Lower lobe of right lung (tissue), 2 donors: ENCODE measurements at places on chromosomes 4 and X.

DNA sequence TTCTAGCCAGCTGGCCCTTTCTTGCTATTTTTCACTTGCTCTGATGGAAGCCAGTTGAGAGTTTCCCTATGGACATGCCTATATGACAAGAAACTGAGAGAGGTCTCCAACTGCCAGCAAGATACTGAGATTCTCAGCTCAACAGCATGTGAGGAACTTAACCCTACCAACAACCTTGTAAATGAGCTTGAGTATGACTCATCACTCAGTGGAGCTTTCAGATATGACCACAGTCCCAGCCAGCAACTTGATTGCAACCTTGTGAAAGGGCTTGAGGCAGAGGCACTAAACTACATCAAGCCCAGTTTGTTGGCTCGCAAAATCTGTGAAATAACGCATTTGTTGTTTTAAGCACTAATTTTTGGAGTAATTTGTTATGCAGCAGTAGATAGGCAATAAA, 175.8 kb downstream of the COMMD8 start:
- no peak for DNase-seq

DNA sequence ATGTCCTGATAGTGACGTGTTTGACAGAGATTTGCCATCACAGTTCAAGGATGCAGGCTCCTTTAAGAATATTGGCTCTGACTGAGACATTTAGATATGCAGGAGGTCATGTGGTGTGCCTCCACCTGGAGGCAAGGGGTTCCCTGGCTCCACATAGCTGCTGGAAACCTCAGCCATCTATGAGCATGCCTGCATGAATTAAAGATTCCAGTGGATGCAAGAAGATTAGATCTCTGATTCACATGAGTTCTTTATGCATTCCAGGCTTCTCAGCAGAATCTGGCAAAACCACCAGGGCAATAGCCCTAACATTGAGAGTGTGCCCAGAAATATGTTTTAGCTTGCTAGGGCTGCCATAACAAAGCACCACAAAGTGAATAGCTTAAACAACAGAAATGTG, 298.5 kb upstream of the AADAT start:
- no peak for DNase-seq

GRCh38 chrX:110786486-110786885, 9.1 kb downstream of the CHRDL1 start:
- no peak for DNase-seq

GRCh38 chrX:105116486-105116885, 104.0 kb downstream of the TEX13A start:
- DNase-seq, result no peak

DNA sequence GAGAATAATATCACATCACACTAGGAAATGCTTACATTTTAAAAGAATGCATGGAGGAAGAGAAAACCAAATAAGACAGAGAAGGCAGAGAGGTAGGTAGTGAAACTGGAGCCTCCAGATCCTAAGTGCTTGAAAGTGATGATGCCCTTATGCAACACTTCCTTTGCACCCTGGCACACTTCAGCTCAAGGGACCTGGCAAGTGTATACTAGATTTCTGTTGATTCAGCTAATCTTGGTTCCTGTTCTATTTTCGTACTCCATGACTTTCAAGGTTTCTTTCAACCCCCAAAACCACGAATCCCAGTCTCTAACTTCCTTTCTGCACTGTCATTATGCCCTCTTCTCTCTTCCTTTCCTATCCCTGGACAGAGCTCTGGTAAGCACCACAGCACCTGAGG, 36.9 kb upstream of the SH3KBP1 start:
- no peak for DNase-seq

GRCh38 chrX:46922611-46923010, 10.4 kb downstream of the JADE3 start:
- no peak for DNase-seq

- no peak for DNase-seq
These were observed 1.6 kb downstream of the RNF150 start for GRCh38 chr4:141131723-141132071.

GRCh38 chr4:8901335-8901734, 29.7 kb upstream of the HMX1 start:
- no peak for DNase-seq

GRCh38 chrX:40079572-40079971, 18.2 kb downstream of the BCOR start:
- DNase-seq, result no peak

DNA sequence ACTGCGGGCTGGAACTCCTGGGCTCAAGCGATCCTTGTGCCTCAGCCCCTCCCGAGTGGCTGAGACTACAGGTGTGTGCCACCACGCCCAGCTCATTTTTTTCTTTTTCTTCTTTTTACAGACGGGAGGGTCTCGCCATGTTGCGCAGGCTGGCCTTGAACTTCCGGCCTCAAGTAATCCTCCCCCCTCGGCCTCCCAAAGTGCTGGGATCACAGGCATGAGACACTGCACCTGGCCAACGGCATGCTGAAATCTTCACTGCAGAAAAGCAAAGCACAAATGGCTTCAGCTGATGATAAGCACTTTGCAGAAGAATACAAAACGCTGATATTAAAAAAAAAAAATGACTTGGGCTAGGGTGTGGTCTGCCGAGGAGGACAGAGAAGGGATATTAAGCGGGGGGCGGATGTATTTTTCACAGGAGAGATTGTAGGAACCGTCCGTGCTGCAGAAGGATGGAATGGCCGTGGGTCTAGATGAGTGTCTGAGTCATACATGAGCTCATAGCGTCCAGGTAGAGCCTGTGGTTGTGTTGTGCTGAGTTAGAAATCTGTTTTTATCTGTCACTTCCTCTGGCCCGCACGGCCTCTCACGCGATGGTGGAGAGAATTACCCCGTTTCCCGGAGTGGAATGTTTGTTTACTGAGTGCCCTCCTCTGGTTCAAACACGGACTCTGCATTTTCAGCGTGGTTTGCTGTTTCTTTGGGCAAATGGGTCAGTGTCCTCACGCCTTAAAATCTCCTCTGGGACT, 8.5 kb upstream of the AKAP17A start:
- no peak for DNase-seq

- no peak for DNase-seq
These were observed 191.1 kb upstream of the ANXA3 start for GRCh38 chr4:78360466-78360865.

DNA sequence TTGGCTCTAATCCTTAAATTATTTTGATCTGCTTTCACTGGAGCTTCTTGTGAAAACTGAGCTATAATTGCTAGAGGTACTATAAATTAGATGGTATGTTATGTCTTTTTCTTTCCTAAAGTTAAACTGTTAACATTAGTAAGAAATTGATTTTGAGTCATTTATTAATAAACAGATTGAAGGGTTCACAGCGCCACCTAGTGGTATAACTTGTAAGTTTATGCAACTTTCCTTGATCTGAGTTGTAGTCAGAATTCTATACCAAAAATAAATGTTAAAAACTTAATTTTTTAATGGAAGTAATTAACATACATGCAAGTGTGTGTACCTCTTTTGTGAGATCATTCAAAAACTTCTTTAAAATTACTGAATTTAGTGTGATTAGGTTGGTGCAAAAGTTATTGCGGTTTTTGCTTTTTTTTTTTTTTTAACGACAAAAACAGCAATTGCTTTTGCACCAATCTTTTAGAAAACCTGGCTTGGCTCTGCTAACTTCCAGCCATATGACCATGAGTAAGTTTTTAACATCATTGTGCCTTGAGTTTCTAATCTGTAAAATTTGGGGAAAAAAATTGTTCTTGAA, 151.5 kb downstream of the CENPC start:
- DNase-seq, result no peak

GRCh38 chr4:181254771-181255170, 988.4 kb upstream of the TENM3 start:
- DNase-seq, result no peak

GRCh38 chr4:150329373-150329772, 251.1 kb downstream of the DCLK2 start:
- DNase-seq, result no peak

- DNase-seq, result no peak
These were observed 2.0 kb downstream of the ZFX start for GRCh38 chrX:24151513-24151912.

DNA sequence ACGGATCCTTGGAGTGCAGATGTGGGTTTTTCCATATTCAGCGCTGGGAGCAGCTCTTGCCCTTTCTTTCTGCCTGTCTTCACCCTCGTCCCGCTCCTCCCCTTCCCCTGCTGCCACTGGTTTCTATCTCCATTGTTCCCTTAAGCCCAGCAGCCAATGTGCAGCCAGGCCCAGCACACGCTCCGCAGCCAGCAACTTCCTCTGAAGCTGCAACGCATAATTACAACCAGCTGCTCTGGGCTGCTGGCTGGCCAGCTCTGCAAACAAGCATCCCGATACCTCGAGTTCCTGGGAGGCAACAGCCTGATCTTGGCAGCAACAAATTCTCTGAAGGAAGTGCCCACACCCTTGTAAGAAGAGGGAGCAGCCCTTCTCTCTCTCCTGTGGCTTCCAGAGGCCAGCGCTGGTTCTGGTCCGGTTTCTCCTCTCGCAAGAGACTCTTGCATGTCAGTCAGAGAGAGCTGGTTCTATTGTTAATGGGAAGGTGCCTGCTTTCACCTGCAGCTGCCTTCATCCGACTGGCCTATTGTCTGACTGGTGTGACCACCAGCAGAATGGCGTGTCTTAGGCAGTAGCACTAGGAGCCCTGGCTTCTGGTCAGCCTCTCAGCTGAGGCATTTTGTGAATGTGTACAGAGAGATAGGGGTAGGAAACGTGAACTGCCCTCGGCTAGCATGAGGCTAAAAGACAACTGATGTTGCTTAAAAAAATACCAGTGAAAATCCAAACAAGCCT, 83.8 kb upstream of the MAML3 start:
- peak; percentile 76 for DNase-seq

- peak; percentile 88 for DNase-seq
These were observed at the start of gene HPGD for GRCh38 chr4:174522183-174523024. HPGD (minus strand) TSS chr4:174522488; CDS start chr4:174522451, 37 bp downstream.

DNA sequence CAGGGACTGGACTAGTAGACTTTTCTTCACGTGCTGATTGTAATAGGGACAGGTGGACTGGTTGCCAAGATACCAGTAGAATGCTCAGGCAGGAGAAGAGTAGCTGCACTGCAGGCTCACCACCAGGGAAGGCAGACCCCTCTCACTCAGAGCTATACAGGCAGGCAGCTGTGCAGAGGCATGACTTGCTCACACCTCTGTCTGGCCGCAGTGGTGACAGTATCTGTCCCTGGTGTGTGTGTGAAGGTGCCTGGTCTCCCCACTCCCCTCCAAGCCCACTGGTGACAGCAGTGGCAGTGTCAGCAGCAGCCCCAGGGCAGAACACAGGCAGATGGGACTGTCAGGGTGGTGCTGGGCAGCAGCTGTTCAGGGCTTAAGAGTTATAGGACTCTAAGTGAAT, 140.7 kb downstream of the RPS6KA6 start:
- no peak for DNase-seq

GRCh38 chrX:13078739-13079444, 34.5 kb upstream of the FAM9C start:
- no peak for DNase-seq

DNA sequence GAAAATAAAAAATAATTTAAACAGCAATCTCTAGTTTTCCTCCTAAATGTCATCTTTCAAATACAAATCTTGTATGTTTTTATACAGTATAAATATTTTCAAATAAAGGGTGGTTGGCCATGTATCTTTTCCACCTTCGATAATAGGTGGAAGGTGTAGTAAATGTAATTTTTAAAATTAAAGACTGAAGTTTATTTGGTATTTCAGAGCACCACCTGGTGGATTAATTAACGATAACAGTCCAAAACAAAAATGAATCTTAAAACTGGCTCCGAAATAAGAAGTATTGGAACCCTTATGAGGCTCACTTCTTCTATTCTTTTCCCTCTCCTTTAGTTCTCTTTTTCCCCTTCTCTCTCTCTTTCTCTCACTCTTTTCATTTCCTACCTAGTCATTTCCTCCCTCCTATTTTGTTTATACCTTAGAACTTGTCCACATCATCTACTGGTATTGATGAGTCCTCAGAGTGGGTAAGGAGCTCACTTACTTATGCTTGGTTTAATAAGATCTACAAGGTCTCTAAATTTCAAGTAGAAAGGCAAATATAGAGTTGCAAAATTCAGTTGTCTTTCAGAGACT, 82.9 kb upstream of the EXOC1L start:
- no peak for DNase-seq

DNA sequence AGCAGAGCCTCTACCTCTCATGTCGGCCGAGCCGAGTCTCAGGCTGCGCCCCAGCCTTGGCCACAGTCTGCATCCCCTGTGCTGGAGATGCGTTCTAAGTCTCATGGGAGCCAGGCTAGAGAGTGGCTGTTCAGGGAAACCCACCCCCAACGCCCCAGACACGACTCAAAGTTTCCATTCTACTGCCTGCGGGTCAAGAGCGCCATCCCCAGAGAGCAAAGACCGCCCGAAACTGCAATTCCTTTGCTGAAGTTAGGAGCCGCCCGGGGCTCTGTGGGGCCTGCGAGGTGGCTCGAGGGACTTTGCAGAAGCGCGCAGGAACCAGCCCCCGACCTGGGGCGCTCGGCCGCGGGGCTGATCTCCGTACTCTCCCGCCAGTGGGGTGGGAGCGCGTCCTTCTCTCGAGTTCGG, 10.0 kb upstream of the ELF4 start:
- no peak for DNase-seq

GRCh38 chr4:139606579-139607501, 50.8 kb upstream of the SETD7 start:
- DNase-seq, result no peak

GRCh38 chr4:52843958-52844357, 18.2 kb upstream of the RASL11B start:
- peak; percentile 50 for DNase-seq

GRCh38 chr4:21680326-21680898, 268.2 kb downstream of the KCNIP4 start:
- no peak for DNase-seq

DNA sequence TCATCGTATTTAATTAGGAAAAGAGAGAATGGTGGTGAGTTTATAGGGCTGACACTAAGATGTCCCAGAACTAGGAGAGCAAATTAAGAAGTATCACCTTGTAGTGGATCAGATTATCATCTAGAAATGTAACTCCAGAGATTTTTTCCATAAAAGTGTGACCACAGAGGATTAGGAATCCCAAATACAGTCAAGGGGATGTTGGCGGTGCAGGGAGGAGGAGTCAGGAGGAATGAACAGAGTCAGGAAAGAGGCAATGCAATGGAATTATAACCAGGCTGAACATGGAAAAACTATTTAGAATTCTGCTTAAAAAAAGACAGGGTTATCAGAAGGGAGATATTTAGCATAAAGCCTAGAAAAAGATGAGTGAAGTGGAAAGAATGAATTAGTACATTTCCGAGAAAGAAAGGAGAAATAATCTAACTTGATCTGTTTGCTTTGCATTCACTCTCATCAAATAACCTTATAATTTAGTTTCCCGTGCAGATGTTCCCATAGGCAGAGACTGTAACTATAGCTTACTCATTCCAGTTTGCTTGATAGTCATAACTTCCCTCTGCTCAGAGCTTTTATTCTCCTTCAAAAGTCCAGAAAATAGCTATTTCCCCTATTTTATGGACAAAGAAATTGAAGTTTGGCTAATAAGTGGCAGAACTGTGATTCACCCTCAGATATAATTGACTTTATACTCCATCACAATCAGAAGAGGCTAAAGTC, 56.4 kb downstream of the SCFD2 start:
- no peak for DNase-seq

GRCh38 chr4:23717528-23718248, 172.2 kb downstream of the PPARGC1A start:
- no peak for DNase-seq
